ENCODE measurements at places on chromosomes 6 and 20. TPM values are rescaled to one million over a fixed set of nuclear protein-coding genes. Genes with fewer than 3 reads are reported as not detected.
A peak's percentile ranks its signal among the peaks of the same experiment; 100 is the strongest.

SRSF12 gene
- total RNA-seq = 0.26 TPM

FKBP1C gene
- 0.94 TPM for total RNA-seq

FILIP1 gene
- not detected for total RNA-seq

IER3 gene
- 196 TPM for total RNA-seq

LY6G6F gene
- total RNA-seq = not detected

COL21A1 gene
- not detected for total RNA-seq

RAET1L gene
- total RNA-seq = not detected

PDE10A gene
- total RNA-seq = not detected

AGPAT4 gene
- 5.0 TPM for total RNA-seq

GRCh38 chr6:18214003-18214402, 50.3 kb downstream of the DEK start:
- no peak for DNase-seq

- DNase-seq = no peak
Observed at GRCh38 chr6:129098061-129098553, 215.2 kb downstream of the LAMA2 start.

- no peak for DNase-seq
Observed at GRCh38 chr20:38191654-38192053, 26.6 kb upstream of the TGM2 start.

- peak; percentile 52 for DNase-seq
Observed at GRCh38 chr6:41505122-41506049, 40.8 kb upstream of the FOXP4 start.

- no peak for DNase-seq
Observed at GRCh38 chr6:37373822-37374471, 20.2 kb downstream of the RNF8 start.

DNA sequence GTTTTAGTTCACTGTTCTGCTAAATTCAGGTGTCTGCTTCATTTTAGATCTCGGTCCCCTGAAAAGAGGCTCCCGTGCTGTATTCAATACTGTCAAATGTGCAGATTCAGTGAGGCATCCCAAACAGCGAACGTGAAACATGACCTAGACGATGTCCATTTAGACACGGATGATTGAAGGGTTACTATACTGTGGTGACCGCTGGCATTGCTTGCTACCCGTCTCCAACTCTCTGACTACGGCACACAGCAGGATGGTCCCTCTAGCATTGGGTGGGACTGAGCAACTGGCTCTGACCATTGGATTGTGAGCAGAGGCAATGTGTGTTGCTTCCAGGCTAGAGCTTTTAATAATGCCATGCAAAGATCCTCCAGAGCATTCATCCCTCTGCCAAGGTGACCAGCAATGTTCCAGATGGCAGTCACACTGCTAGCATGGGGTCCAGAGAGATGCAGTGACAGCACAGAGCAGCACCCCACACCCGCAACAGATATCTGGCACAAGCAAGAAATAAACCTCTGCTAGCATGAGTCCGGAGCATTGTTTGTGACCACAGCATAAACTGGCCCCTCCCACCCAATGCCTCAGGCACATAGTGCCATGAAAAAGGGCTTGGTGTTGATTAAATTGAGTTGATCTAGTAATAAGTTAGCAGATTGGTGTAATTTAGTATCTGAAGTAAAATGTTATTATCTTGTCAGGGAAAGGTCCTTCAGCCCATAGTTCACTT, 9.0 kb downstream of the METTL24 start:
- DNase-seq = no peak

GRCh38 chr6:25660512-25660911, 8.5 kb downstream of the SCGN start:
- peak; percentile 63 for DNase-seq

DNA sequence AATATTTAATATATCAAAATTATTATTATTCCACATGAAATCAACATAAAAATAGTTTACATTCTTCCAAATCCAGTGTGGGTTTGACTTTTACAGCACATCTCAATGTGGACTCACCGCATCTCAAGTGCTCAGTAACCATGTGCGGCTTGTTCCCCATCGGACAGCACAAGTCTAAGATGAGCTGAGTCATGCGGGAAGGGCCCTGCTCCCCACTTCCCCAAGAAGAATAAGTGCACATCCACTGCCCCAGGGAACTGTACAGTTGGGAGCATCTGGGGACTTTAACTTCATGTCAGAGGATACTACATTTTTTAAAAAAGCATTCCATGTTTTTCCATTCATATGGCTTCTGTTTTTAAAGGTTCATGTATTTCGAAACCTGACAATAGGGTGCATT, 325.6 kb downstream of the BTBD3 start:
- DNase-seq = no peak

GRCh38 chr6:4157506-4157905, 22.1 kb upstream of the ECI2 start:
- no peak for DNase-seq

DNA sequence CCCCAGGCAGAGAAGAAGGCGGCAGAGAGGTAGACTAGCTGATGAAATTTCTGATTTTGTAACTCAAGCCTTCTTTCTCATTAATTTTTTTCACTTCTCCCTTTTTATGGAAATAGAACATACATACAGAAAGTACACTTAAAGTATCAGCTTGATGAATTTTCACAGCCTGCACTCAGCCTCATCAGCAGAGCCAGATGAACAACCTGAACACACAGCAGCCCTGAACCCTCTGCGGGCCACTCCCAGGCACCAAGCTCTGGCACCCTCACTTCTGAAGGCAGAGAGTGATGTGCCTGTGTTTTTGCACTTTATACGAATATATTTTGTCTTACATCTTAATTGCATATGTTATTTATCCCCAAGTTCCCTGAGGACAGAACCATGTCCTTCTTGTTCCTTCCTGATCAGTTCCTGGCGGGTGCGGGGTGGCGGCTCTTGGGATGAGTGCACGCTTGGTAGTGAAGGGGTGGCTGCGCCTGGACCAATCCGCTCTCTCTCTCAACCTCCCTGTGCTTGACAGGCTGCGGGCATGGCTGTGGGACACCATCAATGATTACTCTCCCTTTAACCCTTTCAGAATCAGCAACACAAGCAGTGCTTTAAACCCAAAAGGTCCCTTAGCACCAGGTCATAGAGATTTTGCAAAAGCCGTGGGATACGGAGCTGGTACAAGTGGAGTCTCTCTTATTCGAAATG, 34.8 kb upstream of the AFDN start:
- DNase-seq = no peak

DNA sequence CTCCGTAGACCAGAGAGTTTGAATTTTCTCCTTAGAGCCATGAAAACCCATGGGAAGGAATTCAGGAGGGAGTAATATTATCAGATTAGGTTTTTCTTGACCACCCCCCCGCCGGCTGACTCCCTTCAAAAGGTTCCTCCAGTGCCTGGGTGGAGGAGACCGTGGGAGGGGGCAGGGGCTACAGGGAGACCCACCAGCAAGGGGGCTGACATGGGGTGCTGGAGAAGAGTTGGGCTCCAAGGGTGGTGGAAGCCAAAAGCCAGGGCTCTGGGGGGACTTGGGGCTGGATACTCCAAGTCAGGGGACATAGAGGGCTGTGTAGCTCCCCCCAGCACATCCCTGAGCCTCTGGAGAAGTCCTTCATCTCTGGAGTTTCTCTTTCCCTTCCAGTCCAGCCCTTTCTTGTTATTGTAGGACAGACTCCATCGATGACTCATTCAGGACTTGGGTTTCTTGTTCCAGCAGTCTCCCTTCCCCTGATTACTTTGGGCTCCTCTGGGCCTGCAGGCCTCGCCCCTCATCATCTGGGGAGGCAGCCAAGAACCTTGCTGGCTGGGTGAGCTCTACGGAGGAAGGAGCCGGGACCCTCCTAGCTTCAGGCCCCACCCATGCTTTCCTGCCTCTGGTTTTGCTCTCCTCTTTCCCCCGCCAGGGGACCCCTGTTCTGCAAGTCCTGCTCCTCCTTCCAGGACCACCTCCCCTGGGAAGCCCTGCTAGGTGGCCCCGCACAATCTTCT, 10.5 kb upstream of the KIAA1755 start:
- no peak for DNase-seq

DNA sequence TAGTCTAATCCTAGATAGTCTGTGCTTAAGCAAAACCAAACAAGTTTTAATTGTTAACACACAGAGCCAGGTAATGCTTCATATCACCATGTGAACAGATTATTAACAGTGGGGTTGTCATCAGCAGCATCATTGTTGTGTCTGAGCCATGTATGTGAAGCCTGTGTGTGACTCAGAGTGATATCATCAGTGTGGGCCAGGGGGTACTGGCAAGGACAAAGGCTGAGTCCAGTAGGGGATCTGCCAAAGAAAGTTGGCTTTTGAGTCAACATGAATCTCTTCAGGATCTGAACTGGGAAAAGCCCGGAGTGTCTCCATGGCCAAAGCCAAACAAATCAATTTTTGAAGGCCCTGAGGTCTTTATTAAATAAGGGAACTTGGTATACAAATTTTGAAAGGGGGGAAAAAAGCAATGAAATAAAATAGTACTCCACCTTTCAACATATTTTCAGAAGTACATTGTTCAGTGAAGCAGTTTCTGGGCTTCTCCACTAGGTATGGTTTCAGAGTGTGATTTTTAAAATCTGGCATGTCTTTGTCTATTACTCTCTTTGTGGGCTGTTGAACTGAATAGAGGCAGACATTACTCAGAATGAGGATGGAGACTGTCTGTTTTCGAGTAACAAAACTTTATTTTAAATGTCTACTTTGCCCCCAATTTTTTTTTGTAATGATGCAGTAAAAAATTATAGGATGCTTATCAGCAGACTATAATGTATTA, 444.2 kb upstream of the JAG1 start:
- DNase-seq = no peak

DNA sequence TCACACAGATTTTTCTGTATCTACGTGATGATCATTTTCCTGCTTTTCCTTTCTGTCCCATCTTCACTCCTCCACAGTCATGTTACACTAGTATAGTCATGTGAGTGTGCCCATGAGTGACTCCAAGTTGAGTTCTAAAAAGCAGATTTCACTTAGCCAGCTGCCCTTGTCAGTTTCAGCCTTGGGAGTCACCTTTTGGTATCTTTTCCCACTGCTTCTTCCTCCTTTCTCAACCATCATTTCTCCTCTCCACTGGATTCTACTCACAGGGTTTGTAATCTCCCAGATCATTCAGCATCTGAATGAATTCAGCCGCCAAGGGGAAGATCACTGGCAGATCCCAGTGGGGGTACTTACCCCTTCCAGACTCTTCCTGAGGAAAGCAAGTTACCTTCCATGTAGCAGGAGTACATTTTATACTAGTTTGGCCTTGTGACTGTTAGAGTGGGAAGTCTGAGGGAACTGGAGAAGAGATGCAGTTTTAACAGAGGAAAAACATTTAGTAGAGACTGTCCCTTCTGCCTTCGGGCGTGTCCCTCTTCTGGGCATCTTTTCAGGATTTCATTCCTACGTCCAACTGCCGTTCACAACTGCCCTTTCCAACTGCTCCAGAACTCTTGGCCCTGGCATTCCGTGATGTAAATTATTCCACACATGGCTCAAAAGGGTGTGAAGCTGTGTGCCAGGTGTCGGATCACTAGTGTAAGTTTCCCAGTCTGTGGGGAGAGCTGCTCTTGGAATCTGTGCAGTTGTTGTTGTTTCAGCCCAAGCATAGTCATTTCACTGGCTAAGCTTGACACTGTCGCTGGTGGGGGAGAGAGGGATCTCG, 38.9 kb downstream of the BICRAL start:
- DNase-seq = no peak

DNA sequence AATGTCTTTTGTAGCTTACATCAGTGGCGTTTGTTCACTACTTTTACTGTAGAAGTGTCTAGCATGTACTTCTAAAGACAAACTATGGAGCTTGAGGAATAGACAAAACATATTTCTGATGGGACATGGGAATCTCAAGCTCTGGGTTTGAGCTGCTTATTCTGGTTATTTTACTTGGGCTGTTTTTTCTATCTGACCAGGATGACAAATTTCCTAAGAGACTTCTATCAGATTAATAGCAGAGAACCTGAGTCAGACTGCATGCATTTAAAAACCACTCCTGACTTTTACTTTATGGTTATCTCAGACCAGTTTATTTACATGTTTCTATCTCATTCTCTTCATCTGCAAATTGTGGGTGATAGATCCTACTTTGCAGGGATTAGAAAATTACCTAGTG, 1282.3 kb upstream of the GJE1 start:
- no peak for DNase-seq

DNA sequence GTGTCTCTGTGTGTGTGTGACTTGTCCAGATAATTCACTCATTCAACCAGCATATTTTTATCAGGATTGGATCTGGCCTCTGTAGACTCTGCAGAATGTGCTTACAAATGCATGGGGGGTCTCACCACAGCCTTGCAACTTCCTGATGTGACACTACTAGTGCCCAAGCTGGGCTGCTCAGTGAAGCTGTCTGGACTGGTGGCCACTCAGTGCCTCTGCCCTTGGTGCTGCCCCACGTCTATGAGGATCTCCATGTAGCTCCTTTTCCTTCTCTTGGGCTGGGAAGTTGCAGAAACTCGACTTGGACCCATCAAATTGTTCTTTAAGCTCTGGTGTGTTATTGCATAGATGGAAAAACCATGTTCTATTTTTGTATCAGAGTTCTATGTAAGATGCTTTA, 75.8 kb downstream of the NRN1 start:
- DNase-seq = no peak

- no peak for DNase-seq
Observed at GRCh38 chr6:81944661-81945060, 192.2 kb upstream of the TENT5A start.

DNA sequence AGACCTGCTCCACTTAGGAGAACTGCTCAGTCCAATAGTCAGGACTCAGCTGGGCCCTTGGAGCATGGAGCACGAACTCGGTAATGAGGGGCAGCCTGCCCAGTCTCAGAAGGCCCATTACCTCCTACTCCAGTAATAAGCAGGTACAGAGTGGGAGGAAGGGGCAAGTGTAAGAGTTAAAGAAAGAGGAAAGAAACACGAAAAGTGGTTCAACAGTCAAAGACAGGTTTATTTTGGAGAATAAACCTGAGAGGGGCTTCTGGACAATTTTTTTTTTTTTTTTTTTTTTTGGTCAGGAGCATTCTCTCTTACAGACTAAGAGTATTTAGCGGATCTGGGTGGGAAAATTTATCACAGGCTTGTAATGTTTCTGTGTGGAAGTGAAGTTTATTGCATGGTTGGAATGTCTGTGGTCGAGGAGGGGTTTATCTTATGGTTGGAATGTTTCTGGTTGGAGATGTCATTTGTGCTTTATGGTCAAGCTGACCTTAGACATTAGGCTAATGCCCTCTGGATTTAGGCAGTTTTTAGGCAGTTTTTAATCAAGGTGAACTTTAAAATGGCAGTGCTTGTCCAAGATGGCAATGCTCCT, 340.1 kb downstream of the BCKDHB start:
- DNase-seq = no peak

GRCh38 chr6:167898673-167899311, 72.1 kb downstream of the AFDN start:
- DNase-seq = no peak

GRCh38 chr20:17967521-17968365, 851 bp downstream of the SNX5 start:
- DNase-seq = peak; percentile 16
